MV-4-11 (cell line): ENCODE measurements at places on chromosomes 13 and 19.

DNA sequence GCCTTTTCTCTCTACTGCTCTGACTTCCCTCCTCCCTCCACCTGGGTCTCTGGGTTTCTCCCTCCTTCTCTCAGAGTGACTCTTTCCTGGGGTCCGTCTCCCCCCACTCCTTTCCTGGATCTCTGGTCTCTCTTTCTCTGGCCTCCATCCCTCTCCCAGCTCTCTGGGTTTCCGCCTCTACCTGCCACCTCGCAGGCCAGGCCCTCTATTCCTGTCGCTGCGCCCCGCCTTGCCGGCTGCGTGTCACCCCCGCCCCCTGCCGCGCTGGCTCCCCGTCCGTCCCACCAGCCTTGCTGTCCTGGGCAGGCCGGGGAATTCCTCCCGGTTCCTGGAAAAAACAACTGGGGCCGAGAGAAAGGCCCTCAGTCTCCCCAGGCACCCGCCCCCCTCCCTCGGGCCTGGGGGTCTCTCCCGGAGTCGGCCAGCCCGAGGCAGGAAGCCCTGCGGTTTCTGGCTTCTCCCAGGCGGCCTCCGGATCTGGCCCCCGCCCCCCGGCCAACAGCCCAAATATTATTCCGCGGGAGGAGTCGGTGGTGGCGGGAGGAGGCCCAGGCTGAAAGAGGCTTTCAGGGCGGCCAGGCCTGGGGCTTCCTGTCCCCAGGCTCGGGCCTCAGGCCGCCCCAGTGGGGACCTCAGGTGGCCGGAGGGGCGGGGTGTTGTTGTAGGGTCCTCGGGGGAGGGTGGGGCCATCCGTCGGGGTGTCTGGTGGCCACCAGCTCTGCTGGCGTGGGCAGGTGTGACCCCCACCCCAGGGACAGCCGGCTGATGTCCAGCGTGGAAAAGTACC, 9.3 kb downstream of the IRF2BP1 start:
- no peak for DNase-seq

DNA sequence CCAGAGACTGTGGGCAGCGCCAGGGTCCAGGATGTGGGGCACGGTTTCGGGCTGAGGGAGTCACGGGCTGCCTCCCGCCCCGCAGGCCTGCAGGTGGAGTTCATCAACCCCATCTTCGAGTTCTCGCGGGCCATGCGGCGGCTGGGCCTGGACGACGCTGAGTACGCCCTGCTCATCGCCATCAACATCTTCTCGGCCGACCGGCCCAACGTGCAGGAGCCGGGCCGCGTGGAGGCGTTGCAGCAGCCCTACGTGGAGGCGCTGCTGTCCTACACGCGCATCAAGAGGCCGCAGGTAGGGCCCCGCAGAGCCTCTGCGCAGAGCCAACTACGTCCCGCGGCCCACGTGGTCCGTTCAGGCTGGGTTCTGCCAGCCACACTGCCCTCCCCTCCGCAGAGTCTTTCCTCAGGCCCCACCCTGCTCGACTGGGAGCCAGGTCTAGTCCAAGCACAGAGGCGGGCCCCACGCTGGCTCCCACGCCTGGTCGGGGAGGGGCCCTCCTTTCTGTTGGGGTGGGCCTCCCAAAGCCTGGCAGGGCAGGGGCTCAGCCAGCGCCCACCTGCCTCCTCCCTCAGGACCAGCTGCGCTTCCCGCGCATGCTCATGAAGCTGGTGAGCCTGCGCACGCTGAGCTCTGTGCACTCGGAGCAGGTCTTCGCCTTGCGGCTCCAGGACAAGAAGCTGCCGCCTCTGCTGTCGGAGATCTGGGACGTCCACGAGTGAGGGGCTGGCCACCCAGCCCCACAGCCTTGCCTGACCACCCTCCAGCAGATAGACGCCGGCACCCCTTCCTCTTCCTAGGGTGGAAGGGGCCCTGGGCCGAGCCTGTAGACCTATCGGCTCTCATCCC, 2.0 kb upstream of the POLD1 start:
- no peak for DNase-seq

- DNase-seq: no peak
Observed at GRCh38 chr13:93984876-93985275, 494.6 kb downstream of the DCT start.

GRCh38 chr13:27148900-27149299, 22.7 kb downstream of the USP12 start:
- no peak for DNase-seq

GRCh38 chr13:35025314-35025713, 83.2 kb downstream of the NBEA start:
- no peak for DNase-seq

- no peak for DNase-seq
Observed at GRCh38 chr13:28723806-28724205, 5.0 kb upstream of the SLC46A3 start.

DNA sequence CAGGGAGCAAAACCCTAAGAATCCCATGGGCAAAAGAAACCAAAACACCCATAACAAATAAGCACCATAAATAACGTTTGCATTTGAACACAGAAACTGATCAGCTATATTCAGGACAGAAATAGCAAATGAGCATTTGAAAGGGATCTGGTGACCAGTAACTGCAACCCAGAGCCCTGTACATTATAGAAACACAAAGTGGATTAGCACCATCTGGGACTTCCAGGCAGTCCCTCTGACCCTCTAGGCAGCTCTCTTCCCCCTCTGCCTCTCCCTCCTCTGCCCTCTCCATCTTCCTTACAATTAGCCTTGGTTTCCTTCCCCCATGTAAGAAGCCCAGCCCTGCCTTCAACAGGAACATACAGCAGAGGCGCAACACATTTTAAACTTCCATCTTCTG, 215.0 kb downstream of the DCLK1 start:
- DNase-seq: no peak

DNA sequence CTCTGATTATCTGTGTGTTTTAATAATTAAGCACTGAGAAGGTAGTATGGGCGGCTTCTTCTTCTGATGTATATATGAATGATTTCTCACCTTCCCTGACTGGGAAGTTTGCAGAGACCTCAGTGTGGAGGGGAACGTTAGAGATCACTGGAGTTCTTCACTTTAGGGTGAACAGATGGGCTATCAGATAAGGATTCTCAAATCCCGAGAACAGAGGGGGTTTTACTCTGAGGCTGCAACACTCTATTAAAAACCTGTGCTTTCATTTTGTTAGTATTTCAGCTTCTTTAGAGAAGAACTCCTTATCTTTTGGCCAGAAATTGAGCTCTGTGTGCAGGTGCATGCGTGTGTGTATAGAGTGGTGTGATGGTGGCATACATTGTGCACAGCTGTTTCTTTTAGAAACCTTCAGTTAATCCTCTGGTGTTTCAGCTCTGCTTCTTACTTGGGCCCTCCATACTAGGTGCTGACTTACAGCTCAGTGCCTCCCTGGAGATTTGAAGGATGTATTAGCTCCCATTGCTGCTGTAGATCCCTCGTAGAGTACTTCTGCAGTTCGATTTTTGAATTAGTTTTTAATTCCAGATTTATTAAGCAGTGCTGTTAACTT, 45.3 kb upstream of the PCDH9 start:
- no peak for DNase-seq

DNA sequence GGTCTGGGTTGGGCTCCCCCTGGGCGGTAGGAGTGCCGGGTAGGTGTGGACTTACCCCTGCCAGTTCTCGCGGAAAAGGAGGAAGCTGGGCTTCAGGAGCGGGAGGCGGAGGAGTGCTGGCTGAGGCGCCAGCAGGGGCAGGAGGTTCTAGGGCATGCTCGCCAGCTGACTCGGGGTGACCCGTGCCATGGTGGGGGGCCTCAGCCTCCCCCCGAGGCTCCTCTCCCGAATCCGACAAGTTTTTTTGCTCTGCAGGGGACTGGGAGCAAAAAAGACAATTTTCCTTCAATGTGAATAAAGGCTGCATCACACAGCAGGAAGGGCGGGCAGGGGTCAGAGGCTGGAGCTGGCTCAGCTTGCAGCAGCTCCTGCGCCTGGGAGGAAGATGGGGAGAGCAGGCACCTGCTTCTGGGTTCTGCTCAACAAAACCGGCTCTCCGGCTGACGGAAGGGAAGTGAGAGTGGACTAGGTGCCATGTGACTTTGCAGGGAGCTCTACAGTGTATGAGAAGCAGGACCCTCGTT, 26.5 kb downstream of the RANBP3 start:
- peak; percentile 77 for DNase-seq

- peak; percentile 21 for DNase-seq
Observed at GRCh38 chr13:62320129-62321108, 904.8 kb upstream of the PCDH20 start.

- peak; percentile 30 for DNase-seq
Observed at GRCh38 chr13:98581971-98582702, 5.2 kb upstream of the STK24 start.

- no peak for DNase-seq
Observed at GRCh38 chr19:628168-628567, 5.2 kb downstream of the POLRMT start.

- no peak for DNase-seq
Observed at GRCh38 chr19:45293682-45294081, 29.0 kb downstream of the CKM start.

- no peak for DNase-seq
Observed at GRCh38 chr13:113274721-113275120, 22.3 kb upstream of the LAMP1 start.

DNA sequence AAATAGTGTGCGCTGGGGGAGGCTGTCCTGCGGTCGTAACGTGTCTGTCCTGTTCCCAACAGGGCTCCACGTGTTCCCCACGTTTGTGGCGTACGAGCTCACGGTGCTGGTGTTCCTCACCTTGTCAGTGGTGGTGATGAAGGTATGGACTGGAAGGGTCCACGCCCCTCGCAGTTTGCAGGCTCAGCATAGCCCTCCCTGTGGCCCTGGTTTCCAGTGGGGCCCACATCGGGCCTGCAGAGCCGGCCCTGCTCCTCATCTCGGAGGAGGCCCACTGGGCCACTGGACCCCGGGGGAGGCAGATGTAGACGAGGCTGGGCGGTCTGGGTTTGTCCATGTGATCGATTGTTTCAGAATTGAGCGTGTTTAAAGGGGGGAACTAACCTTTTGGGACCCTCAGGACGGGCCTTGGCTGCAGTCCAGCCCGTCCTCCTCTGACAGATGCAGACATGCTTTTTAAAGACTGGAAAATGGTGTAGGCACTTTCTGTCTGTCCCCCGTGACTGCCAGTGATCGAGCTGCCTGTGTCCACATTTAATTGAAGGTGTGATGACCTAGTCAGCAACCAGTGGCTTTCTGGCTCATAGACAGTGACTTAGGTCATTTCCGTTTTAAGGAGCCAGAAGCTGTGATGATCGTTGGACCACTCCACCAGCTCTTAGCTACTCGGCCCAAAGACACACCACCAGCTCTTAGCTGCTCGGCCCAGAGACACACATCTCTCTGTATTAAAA, 37.1 kb upstream of the TFDP1 start:
- no peak for DNase-seq

GRCh38 chr19:2239173-2239572, 2.5 kb downstream of the SF3A2 start:
- DNase-seq: peak; percentile 36

- DNase-seq: no peak
Observed at GRCh38 chr13:111399334-111399733, 78.9 kb downstream of the TEX29 start.

DNA sequence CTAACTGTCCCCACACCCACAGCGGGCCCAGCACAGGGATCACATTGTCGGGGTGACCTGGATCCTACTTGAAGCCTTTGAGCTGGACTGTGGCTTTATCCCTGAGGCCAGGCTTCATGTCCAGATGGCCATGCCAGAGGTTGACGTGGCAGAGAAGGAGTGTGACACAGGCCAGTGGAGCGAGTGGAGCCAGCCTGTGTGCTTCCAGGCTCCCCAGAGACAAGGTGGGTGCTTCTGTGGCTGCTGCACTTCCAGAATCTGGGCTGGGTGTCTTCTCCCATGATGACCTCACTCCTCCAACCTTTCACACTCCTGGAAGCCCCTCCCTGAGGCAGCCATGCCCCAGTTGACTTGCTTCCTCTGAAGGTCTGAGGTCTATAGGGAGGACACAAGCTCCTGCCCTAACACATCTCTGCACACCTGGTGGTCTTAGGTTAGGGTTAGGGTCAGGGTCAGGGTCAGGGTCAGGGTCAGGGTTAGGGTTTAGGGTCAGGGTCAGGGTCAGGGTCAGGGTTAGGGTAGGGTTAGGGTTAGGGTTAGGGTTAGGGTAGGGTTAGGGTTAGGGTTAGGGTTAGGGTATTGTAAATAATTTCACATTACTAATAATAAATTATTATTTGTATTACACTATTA, 13.1 kb upstream of the MZF1 start:
- DNase-seq: no peak

DNA sequence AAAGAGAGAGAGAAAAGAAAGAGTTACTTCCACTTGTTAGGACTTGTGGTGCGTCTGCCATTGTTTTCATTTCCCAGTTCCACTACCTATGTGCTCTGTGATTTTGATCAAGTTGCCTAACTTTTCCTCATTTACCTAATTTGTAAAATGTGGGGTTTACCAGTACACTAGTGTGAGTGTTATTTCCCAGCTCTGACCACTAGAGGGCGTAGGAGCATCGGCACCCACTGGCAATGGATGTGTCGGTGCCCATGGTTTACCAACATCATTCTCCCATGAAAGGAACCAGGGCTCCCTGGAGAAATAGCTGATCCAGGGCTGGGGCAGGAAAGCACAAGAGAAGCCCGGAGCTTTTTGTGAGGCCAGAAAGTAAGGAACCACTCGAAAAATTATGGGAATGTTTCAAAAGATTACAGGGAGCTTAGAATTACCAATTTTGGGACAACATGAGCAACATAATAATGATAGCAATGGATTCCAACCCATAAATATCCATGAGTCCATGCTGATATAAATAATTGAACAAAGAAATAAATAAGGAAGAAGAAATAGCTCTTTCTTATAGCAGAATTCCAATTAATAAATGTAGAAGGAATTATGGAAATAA, 15.1 kb upstream of the CEACAM4 start:
- DNase-seq: peak; percentile 69

DNA sequence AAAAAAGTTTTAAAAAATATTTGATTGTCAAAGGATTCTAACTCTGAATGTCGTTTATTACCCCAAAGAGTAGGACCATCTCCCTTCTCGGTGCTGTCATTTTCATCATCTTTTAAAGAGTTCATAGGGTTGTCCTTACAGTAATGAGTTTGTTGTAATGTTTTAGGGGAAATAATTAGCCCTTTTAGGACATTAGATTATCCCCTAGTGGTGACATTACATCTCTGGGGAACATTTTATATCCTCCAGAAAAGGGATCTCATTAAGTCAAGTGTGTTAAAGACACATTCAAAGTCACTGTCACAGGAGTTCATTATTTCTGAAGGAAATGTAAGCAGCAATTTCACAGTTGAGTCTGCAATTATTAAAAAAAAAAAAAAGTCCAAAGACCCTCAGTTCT, 99.3 kb upstream of the GJB6 start:
- no peak for DNase-seq

- DNase-seq: no peak
Observed at GRCh38 chr19:18769989-18770528, 21.0 kb downstream of the COMP start.

- no peak for DNase-seq
Observed at GRCh38 chr13:80180740-80181355, 160.1 kb downstream of the SPRY2 start.

GRCh38 chr13:77751513-77752456, 54.3 kb downstream of the SLAIN1 start:
- peak; percentile 50 for DNase-seq

DNA sequence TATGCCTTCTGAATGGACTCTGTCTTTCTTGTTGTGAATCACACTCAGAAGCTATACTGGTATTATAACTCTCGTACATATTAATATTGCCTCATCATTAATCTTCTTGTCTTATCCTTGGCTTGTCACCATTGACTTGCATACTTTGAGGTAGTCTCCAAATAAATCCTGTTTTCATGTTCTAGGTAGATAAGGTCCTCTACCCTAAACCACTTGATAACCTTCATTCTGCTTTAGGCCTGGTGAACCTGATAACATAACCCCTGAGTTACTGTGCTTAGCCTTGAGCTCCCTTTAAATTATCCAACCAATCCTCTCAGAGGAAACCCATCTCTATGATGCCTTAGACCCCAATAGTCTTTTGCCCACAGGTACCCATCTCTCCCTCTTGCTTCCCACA, 1162.3 kb downstream of the SLITRK1 start:
- no peak for DNase-seq
